ENCODE measurements at places on chromosomes 13 and 19.

DNA sequence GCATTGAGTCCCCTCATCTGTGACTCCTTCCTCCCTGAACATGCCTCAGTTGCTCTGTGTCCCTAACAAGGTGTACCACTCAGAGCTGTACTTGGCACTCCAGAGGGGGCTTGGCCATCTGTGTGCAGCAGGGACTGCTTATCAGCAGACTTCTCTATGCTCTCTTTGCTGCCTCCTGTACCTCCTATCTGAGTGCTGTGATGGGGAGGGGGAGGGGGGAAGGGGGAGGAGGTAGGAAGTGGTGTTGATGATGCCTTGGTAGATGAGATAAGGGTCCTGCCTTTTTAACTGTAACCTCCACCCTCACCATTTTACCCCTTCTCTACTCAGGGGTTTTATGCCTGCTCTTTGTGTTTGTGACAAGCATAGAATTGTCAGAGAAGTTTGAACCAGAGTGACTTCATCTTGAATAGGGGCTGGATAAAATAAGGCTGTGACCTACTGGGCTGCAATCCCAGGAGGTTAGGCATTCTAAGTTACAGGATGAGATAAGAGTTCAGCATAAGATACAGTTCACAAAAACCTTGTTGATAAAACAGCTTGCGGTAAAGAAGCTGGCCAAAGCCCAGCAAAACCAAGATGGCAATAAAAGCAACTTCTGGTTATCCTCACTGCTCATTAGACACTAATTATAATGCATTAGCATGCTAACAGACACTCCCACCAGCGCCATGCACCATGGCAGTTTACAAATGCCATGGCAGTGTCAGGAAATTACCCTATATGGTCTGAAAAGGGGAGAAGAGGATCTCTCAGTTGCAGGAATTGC lies 13.2 kb downstream of the PCDH8 start:
- no peak for DNase-seq

DNA sequence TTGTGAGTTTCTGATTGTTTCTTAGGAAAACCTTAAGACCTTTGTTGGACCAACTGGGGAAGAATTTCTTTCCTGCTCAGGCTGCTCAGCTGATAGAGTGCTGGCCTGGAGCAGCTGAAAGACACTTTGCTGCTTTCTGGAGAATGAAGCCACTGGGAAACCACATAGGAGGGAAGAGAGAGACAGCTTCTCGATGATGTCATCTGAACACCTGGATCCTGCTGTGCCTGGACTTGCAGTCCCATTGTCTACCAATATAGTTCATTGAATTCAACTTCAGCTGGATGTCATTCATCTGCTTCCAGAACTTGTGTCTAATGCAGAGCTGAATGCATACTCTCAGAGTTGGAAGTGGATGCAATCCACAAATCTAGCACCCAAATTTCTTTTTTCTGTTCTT lies 34.3 kb upstream of the TSHZ3 start:
- no peak for DNase-seq

- no peak for DNase-seq
Measured at GRCh38 chr13:100341327-100341726, 247.3 kb downstream of the GGACT start.

GRCh38 chr19:57096685-57097361 lies 23.0 kb upstream of the USP29 start:
- no peak for DNase-seq

DNA sequence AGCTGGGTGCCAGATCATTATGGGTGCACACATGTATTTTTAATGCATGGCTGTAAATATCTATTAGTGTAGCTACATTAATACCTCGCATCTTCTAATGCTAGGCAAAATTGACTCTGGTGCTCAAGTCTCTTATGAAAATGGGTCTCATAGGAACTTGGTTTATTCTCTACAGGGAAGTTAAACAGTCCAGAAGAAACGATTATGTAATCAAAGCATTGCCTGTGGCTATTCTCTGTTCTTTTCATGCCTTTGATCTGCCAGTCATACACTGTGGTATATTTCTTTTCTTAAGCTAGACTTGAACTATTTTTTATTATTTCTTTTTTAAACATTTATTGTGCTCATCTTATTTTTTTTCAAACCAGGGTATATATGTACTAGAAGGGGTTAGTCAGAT lies 1015.0 kb downstream of the SLITRK1 start:
- no peak for DNase-seq

DNA sequence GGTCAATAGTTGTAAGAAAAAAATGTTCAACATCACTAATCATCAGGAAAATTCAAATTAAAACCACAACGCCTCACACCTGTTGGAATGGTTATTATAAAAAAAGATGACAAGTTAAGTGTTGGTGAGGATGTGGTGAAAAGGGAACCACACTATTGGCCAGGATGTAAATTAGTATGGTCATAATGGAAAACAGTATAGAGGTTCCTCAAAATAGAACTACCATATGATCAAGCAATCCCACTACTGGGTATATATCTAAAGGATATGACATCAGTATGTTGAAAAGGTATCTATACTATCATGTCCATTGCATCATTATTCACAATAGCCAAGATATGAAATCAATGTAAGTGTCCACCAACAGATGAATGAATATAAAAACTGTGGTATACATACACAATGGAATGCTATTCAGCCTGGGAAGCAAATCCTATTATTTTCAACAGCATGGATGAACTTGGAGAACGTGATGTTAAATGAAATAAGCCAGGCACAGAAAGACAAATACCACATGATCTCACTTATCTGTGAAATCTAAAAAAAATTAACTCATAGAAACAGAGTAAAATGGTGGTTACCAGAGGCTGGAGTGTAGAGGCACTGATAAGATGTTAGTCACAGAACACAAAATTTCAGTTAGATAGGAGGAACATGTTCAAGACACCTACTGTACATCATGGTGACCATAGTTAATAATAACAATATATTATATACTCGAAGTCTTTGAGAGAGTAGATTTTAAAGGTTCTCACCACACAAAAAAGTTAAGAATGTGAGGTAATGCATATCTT lies 56.6 kb downstream of the TBC1D4 start:
- no peak for DNase-seq

GRCh38 chr13:105971738-105972137 lies 563.7 kb downstream of the EFNB2 start:
- no peak for DNase-seq

DNA sequence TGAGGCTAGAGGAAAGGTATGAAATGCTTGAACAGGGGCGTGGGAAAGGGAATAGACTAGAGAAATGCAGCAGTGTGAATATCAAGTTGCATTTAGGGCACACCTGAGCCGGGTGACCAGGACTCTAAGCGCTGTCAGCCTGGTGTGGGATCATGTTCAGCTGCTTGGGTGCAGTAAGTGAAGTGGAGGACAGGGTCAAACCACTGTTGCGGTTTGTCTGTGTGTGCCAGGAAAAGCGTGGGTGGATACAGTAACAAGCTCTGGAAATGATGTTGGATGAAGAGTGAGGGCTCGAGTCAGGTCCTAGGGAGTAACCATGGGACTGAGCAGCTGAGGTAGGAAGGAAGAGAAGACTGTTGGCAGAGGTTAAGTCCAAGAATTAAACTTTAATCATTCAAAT lies 15.8 kb downstream of the DGKH start:
- DNase-seq = no peak

DNA sequence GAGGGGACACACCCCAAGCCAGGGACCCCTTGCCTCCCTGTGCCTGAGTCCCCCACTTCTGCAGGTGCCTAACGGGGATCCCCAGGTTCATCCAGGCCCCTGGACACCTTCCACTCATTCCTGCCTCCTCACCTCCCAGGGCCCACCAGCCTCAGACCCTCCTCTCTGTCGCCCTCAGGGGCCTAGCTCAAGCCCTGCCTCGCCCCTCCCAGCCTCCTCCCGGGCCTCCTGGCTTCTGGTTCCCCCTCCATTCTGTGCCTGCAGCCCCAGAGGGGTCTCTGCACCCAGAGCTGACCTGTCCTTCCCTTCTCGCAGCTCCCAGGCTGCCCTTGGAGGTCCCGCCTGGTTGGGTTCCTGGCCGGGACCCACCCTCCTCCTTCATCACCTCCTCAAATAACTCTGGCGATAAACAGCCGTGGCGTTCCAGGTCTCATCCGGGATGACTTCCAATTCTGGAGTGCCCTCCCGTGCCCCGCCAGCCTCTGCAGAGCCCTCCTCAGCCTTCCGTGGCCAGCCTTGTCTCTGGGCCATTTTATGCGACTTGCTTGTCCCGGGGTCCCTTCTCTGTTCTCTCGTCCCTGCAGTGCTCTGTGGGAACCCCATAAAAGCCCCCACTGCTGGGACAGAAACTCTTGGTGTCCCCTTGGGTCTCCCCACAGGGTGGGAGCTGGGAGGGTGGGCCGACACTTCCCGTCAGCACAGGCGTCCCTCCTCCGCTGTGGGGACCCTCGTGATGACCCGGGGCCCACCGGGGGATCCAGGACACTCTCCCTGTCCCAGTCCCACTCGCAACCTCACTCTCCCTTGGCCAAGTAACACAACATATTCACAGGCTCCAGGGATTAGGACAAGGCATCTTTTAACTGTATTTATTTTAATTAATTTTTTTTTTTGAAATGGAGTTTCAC lies 9.2 kb downstream of the JOSD2 start:
- DNase-seq = no peak

DNA sequence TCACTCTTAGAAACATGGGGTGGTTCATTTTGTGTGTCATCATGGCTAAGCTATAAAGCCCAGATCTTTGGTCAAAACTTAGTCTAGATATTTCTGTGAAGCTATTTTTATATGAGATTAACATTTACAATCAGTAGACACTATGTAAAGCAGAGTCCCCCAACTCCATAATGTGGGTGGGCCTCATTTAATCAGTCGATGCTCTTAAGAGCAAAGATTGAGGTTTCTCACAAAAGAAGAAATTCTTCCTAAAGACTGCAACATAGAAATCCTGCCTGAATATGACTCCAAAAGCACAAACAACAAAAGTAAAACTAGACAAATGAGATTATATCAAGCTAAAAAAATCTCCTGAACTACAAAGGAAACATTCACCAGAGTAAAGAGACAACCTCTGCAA lies 642.2 kb downstream of the DIAPH3 start:
- no peak for DNase-seq
